ENCODE measurements at places on chromosomes 2 and 18. TPM values are rescaled to one million over a fixed set of nuclear protein-coding genes. Genes with fewer than 3 reads are reported as not detected.
A peak's percentile ranks its signal among the peaks of the same experiment; 100 is the strongest.

GREB1 gene
- 16.9 TPM for total RNA-seq

ADRA2B gene
- total RNA-seq = 1.9 TPM

TDRD15 gene
- not detected for total RNA-seq

HOXD8 gene
- total RNA-seq = not detected

MROH2A gene
- not detected for total RNA-seq

TIMM21 gene
- 46.0 TPM for total RNA-seq

ZBTB7C gene
- 0.38 TPM for total RNA-seq

GAD1 gene
- total RNA-seq = 25.8 TPM

SP100 gene
- total RNA-seq = not detected

- no peak for DNase-seq
Measured at GRCh38 chr2:181393472-181393871, 63.7 kb upstream of the ITGA4 start.

- no peak for DNase-seq
Measured at GRCh38 chr2:121480826-121481225, 49.9 kb upstream of the RNU4ATAC start.

GRCh38 chr2:12728221-12728777, 11.6 kb downstream of the TRIB2 start:
- DNase-seq = no peak

DNA sequence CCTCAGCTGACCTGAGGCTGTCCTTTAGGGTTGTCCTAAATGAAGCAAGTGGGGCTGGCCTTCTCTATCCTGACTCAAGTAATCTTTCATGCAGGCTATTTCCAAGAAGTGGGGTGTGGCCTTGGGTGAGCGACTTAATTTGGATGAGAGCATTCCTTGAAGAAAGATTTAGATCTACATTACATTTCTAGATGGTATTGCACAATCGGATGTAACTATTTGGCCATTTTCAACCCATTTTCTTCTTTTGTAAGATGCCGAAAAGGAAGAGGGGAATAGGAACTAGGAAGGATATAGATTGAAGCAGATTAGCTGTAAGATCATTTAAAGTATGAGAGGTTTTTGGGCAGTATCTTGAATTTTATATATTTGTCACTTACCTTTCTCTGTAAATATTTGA, 746.3 kb downstream of the MBD2 start:
- DNase-seq = no peak

DNA sequence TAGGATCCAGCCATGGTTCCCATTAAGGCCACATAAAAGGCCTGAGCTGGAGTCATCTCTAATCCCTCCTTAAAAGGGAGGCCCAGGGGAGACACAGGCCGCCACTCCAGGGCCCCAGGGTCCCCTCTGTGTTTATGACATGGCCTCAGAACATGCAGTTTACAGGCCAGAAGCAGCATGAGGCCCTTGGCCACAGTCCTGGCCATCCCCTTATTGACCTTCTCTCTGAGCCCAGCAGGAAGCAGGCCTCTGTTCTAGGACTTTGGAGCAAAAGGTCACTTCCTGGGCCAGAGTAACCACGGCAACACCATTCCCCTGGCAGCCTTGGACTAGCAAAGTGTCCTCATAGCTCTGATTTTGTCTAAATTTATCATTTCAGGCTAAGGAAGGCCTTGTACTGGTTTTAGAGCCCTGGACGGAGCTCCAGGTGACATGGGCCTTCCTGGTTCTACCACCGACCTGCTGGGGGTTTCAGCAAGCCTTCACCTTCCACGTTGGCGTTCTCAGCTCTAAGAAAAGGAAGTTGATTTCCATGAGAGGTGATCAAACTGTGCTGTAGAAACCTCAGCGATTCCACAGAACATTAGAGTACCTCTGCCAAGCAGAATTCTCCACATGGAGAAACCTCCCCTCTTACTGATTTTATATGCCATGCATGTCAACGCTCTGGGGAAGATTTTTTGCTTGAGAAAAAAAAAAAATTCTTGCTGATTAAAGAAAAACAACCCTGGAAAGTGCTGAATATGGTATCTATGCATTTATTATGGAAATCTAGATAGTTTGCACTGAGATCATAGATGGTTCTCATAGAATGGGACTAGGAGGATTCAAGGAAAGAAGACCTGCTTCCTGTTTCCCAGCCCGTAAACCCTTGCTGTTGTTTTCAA, 53.7 kb downstream of the HS1BP3 start:
- DNase-seq = no peak

DNA sequence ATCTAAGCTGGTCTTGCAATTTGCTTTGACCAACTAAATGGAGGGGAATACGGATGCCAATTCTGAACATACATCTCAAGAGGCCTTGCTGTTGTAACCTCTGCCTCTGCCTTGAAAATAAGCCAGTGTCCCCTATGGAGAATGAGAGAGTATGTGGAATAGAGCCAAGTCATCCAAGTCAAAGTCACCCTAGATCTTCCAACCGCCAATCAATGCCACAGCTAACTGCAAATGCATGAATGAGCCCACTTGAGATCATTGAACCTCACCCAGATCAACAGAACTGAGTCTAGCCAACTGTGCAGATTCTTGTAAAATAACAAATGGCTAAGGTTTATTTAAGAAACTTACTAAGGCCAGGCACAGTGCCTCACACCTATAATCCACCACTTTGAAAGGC, 139.8 kb upstream of the TANK start:
- no peak for DNase-seq

- no peak for DNase-seq
Measured at GRCh38 chr2:165777522-165778186, 16.4 kb downstream of the GALNT3 start.

GRCh38 chr2:54065411-54065810, 50.0 kb upstream of the ACYP2 start:
- DNase-seq = no peak

GRCh38 chr18:43970656-43971055, 693.4 kb upstream of the SYT4 start:
- DNase-seq = no peak

DNA sequence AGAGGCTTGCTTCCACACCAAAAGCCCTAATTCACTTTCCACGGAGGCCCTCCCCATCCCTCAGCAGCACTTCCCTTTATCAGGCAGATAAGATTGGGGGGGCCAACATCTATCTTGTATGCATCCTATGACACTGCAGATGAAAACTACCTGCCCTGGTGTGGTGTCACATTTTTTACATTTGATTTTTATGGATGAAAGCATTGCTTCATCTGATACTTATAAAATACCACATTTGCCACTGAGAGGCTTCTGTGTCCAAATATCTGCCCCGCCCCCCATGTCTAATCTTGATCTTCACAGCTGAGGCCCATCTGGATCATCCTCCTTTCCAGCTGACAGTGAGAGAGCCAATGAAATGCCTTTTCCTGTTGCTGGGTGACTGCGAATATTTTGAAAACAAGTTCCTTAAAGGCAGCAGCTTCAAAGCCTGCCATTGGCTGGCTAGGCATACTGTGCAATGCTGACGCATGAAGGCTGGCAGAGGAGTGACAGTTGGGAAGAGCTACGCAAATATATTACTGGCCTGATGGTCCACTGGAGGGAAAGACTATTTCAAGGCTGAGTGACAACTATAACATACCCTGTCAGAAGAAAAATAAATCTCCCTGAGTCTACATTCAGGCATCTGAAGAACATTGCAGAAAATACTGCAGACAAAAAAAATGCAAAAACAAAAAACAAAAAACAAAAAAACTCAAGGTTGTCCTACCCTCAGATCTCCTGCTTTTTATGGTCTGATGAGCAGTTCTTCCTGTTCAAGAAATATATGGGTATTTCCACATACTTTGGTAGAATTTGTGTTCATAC, 318.7 kb downstream of the PDE11A start:
- DNase-seq = peak; percentile 33

- DNase-seq = no peak
Measured at GRCh38 chr2:180222644-180223043, 215.5 kb upstream of the CWC22 start.

- DNase-seq = no peak
Measured at GRCh38 chr18:22961156-22961555, 28.0 kb downstream of the RBBP8 start.

- no peak for DNase-seq
Measured at GRCh38 chr2:33729353-33729752, 130.3 kb upstream of the FAM98A start.

DNA sequence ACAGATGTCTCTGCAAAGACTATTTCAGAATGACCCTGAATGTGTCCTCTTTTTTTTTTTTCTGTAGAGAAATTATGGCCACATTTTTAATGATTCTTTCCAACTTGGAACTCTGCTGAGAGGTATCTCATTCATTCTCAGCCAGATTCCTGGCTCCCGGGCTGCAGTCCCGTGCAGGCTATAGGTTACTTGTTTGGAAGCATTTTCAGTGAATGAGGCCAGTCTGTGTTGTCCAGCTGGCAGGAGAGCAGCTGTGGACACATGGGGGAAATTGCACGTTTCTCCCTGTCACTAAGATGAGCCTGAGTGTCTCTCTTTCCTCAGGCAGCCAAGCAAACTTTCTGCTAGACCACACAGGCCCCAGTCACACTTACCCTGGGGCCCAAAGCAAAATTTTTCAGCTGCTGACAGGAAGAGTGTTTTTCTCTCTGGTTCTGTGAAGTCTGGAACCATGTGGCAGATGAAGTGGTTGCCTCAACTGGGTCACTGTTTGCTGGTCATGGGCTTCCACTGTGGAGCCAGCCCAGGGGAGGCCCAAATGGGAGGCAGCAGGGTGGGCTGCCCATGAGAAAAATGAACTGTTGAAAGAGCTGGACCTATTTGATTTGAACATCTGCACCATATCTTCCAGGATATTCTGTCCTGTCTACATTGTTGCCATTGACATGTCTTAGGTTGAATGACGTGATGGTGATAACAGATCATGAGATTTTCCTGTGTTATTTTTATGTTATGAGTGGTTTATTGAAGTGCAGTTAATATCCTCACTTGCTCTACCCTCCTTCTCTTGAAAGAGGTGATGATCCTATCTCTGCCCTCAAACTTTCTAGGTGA, 431.2 kb downstream of the LPIN1 start:
- no peak for DNase-seq

DNA sequence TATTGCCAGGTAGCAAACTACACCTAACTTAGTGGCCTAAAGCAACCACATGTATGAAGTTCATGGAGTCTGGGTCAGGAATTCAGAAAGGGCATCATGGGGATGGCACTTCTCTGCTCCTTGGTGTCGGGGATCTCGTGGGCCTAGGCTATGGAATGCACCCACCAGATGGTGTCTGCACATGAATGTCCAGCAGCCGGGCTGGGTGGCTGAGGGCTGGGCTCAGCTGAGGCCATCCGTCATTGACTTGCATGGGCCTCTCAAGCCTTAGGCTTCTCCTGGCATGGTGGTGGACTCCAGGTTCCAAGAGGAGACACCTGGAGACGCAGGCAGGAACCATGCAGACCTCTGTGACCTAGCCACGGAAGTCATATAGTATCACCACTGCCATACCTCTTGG, 26.0 kb upstream of the RPL31 start:
- no peak for DNase-seq

DNA sequence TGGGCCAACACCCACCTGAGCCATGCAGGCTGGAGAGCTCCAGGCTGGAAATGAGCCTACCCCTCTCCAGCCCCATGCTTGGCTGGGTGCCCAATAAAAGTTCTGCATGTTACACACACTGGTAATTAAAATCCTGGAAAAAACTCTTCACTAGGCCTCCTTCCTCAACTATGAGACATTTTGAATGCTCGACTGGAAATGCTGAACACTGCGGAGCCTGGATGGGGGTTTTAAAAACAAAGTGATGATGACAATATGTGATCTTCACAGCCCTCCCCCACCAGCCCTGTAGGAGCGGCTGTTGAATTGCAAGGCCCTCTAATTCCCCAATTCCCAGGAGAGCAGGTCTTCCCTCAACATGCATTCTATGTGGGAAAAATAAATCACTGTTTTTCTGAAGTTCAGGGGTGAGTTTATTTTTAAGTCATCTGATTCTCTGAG, 179.2 kb downstream of the TTC32 start:
- DNase-seq = no peak

- peak; percentile 97 for DNase-seq
Measured at GRCh38 chr2:219309278-219309677, at the start of gene PTPRN. Gene PTPRN, minus strand, starts transcription at chr2:219309401. Its CDS starts 69 bp downstream, at chr2:219309332.

- no peak for DNase-seq
Measured at GRCh38 chr2:22500555-22500935, 884.4 kb upstream of the KLHL29 start.

- no peak for DNase-seq
Measured at GRCh38 chr18:28946471-28946870, 769.5 kb upstream of the CDH2 start.

DNA sequence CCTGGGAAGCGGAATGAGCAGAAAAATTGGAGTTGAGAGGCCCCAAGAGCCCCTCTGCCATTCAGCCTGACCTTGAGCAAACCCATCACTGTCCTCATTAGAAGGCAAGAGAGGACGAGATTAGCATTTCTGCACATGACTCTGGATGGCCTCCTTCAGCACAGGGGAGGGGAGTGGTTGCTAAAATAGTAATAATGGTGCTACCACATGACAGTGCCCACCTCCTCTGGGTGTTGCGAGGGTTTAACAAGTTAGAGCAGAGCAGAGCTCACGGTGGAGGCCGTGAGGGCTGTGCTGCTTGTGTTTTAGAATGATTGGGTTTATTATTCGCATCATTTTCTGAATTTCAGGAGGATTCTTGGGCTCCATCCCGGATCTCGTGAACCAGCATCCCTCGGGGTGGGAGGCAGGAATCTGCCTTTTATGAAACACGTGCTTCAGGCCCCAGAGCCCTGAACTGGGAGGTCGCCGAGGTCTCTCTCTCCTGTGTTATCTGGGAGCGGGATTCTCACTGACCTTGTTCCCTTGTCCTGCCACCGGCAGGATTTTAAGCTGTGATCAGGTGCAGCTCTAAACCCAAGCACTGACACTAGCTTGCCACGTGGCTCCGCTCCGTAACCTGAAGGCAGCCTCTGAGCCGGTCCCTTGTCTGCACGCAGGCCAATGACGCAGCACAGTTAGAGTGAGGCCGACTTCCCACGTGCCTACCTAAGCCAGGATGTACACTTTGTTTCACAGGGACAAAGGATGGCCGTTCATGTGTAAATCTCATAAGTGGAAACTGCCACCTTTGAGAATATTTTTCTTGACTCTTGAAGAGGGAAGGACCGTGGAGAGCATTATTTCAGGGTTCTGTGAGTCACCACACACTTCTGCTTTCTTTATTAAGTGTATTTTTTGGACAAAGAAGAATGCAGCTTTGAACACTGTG, 142.3 kb downstream of the ACOXL start:
- peak; percentile 34 for DNase-seq

DNA sequence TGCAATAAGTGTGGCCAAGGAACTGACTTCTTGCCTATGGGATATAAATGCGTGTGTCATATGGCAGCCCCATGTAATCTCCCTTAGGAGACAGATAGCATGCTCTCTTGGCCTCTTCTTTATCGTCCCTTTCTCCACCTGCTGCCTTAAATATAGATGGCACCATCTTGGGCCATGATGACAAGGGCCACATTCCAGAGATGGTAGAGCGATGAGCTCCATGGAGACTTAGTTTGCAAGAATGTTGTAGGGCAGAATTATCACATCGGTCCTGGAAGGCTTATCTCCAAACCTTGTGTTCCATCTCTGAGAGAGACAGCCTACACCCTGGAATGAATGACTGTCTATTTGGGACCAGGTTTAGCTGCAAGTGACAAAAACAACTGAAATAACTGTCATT, 536.7 kb downstream of the TNS1 start:
- no peak for DNase-seq

All from H7 (cell line).